ENCODE measurements at places on chromosomes 5 and 9.

DNA sequence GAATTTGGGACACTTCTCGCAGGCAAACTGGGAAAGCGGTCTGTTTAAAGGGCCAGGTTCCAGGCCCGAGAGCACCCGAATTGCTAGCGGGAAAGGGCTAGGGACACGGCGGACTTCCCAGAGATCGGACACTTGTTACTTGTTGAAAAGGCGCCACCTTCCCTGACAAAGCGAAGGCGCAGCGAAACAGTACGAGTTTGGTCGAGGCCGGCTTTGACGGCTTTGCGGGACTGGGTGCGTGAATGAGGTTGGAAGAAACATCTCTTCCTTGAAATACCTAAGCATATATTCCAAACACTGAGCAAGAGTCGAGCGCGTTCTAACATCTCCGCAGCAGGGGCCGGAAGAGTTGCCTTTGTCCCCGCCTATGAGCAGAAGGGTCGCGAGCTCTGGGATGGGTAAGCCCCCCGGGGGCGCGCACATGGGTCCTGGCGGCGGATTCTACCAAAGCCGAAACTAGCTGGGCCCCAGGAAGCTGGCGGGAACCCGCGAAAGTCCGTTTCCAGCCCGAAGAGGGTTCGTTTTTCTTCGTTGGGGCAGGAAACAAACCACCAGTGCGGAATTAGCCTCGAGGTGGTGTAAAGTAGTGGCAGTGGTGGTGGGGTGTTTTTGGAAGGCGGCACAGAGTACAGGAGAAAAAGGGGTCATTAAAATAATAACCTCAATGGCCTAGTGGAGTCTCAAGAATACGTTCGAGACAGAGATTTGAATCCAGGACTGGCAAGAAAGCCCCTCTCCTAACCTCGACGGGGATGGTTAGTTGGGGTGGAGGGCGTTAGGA lies 1.5 kb downstream of the GDNF start:
- peak; percentile 36 for DNase-seq

- DNase-seq: no peak
Measured at GRCh38 chr9:7342229-7342628, 457.3 kb downstream of the DMAC1 start.

GRCh38 chr9:80755586-80755985 lies 933.8 kb downstream of the TLE1 start:
- DNase-seq: no peak

- no peak for DNase-seq
Measured at GRCh38 chr5:111667128-111667736, 89.8 kb downstream of the NREP start.

DNA sequence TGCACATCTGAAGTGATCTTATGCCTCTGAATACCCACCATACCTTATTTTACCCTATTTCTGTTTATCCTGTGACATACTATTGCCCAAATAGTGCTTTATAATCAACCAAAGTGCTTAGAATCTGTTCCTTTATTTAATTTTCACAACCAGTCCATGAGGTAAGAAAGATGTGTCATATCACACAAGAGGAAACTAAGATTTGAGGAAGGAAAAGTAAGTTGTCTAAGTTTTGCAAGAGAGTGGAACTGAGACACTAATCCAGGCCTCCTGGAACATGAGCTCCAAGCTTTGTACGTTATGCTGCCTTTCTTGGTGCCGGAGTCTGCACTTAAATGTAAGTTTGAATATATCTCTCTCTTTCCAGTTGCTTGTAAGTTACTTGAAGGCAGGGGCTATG lies 17.2 kb downstream of the KDM3B start:
- no peak for DNase-seq

DNA sequence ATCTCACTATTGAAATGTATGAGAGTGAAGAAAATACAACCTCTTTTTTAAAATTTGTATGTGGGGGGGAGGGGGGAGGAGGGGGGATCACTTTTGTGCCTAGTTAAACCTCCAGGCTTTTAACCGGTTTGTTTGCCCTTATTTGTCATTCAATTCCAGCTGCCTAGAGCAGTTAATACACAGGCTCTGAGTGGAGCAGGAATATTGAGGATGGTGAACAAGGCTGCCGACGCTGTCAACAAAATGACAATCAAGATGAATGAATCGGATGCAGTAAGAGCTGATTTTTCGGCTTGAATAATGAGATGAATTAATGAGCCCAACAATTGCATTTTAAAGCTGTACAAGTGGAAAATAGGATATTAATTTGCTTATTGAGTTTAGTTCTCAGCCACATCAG lies 28.7 kb upstream of the SNX24 start:
- DNase-seq: no peak

DNA sequence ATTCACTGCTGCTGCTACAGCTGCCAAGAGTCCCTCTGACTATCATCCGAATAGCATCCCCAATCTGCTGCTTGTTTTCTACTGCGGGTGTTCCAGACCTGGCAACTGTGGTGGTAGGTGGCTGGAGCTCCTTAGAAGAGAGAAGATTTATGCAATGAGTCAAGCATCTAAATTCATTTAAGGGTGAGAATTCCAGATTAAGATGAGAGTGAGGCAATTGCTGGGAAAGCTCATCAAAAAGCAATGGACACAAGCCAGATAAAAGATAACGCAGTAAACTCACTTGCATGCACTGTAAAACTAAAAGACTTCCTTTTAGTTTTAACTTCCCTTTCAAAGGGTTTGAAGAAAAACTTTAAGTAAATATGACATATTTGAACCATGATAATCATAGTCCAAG lies 3.9 kb downstream of the PLK2 start:
- DNase-seq: peak; percentile 21

GRCh38 chr5:139248826-139249453 lies 44.6 kb upstream of the MATR3 start:
- no peak for DNase-seq

DNA sequence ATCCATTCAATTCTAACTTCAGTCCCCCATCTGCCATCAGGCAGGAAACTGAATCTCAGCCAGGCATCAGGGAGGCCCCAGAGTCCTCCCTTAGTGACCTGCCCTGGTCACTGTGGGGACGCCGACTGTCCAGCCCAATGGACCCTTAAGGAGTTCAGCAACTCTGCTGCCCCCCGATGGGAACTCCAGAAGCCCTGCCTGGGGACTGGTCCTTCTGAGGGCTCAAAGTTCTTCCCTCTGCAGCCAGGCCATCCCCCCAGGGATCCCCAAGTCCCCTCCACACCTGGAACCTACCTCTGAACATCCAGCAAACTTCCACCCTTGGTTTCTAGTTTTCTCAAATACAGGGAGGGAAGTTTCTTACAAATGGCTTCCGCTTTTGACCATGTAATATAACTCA lies 76.8 kb downstream of the UBE2QL1 start:
- no peak for DNase-seq
